Stimulated activated CD4-positive, alpha-beta T cell treated with anti-CD3 and anti-CD28 coated beads, Interleukin-1b, Interleukin-23, amount 100 ng/mL, for 1 hour (primary cell): ENCODE measurements at places on chromosomes 6 and 20.

- DNase-seq, result no peak
These were observed 8.6 kb upstream of the ADAM33 start for GRCh38 chr20:3690413-3690812.

- DNase-seq, result no peak
These were observed 34.9 kb downstream of the ERMARD start for GRCh38 chr6:169786349-169786748.

- DNase-seq, result no peak
These were observed 4.4 kb downstream of the ZKSCAN3 start for GRCh38 chr6:28353981-28354676.

- DNase-seq, result no peak
These were observed 206.7 kb downstream of the MANEA start for GRCh38 chr6:95784019-95784418.

GRCh38 chr6:33709605-33710295 lies 1.8 kb downstream of the UQCC2 start:
- DNase-seq, result no peak

DNA sequence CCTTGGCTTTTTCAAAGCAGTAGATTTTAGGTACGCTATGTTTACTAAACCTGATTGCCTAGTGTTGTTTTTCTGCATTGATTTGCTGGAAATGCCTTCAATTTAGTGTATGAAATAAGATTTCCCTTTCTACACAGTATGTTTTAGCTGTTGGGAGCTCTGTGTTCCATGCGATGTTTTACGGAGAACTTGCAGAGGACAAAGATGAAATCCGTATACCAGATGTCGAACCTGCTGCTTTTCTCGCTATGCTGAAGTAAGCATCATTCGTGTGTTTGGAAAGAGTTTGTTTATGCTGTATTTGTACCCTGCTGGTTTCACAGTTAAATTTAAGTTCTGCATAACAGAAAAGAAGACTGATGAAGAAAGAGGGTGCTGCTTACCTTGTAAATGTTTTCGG lies 1.9 kb downstream of the BTBD3 start:
- no peak for DNase-seq

DNA sequence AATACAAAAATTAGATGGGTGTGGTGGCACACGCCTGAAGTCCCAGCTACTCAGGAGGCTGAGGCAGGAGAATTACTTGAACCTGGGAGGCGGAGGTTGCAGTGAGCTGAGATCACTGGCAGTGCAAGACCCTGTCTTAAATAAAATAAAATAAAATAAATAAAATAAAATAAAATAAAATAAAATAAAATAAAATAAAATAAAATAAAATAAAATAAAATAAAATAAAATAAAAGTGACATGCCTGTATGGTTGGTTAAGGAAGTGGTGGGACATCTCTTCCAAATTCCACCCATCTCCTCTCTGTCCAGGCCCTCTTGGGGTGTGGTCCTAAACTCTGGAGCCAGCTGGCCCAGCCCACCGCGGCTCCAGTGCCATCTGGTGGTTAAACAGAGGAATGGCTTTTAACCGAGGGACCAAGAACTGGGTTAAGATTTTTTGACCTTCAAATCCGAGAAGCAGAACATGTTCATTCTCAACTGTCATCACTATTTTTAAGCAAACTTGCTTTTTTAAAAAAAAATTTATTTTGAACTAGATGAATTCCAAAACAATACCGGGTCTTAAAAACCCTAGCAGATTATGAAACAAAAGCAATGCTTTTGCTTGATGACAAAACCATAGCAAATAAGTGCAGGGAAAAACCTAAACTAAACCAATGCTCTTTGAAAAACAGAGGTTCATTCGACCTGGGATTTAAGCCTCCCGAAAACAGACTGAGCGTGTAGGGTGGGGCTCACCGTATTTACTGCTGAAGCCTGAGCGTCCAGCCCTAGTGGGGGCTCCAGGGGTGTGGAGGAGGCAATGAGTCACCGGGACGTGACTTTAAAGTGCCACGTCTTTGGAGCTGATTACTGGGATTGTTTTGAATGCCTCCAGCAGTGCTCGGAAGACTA lies 68.8 kb downstream of the CDC5L start:
- no peak for DNase-seq

GRCh38 chr20:44485078-44485829 lies 9.6 kb downstream of the TTPAL start:
- DNase-seq, result no peak
